Mesothelial cell of epicardium (in vitro differentiated cells): ENCODE measurements at places on chromosomes 11 and 22. TPM values are rescaled to one million over a fixed set of nuclear protein-coding genes. Genes with fewer than 3 reads are reported as not detected.

- DNase-seq: peak; percentile 53
Observed at GRCh38 chr11:86800076-86800959, at the start of gene PRSS23. PRSS23 (plus strand) TSS chr11:86800542; CDS start chr11:86807644, 7,102 bp downstream.

DNA sequence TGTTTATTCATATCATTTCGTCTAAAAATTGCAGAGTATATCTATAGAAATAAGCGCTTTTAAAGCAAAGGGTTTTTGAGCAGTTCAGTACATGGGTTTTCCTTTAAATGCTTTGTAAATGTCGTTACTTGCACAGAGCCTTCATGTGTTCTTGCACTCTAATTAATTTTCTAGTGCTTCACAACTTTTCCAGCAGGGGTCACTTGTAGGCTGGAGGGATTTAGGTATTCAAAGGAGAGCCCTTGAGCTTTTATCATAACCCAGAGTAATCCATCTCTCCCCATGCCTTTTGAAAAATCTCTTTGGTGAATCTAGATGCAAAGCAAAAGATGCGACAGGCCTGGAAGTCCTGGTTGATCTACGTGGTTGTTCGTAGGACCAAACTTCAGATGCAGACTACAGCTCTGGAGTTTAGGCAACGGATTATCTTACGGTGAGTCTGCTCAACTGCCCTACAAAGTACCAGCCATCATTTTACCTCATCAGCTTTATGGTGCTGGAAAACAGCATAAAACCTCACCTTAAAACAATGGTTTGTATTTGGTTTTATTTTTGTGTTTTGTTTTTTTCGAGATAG, 60.4 kb downstream of the SFI1 start:
- no peak for DNase-seq

- DNase-seq: no peak
Observed at GRCh38 chr11:66568124-66568916, at the start of gene CTSF. CTSF (minus strand) TSS chr11:66568606; CDS start chr11:66568486, 120 bp downstream.

DNA sequence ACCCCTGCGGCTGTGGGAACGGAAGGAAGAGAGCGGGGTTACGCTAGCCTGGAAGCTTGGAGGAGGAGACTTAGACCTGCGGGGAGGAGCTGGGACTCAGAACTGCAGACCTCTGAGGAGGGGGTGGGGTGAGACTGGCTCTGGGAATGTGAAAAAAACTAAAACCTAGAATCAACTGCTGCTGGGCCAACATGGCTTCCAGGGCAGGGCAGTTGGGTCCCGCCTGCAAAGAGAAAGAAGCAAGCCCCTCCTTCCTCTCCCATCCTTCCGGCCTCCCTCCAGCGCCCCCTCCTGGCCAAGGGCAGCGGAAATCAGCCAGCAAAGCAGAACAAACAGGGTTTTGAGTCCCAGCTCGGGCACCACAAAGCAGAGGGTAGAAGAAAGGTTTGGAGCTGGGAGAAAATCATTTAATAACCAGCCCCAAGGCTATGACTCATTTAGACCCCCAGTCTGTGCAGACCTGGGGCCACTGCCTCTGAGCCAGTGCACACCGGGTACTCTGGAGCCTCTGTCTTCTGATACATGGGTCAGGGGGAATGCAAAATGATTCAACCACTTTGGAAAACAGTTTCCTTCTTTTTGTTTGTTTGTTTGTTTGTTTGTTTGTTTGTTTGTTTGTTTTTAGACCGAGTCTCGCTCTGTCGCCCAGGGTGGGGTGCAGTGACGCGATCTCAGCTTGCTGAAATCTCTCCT, 7.3 kb upstream of the NCF4 start:
- peak; percentile 72 for DNase-seq

GRCh38 chr11:62882788-62883501, 2.2 kb downstream of the SLC3A2 start:
- no peak for DNase-seq

DNA sequence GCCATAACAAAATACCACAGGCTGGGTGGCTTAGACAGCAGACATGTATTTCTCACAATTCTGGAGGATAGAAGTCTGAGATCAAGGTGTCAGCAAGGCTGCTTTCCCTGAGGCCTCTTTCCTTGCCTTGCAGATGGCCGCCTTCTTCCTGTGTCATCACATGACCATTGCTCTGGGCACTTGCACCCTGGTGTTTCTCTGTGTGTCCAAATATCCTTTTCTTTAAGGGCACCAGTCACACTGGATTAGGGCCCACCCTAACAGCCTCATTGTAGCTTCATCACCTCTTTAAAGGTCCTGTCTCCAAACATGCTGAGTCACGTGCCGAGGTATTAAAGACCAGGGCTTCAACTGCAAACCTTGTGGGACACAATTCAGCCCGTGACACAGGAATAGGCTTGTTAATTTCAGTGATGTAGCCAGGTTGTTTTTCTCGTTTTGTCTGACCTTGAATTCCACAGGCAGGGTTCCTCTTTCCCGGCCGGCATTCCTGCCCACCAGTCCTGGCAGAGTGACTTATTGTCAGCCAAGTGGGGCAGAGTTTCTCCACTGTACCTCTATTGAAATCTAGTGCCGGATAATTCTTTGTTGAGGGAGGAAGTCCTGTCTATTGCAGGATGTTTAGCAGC, 100.1 kb downstream of the KCNQ1OT1 start:
- no peak for DNase-seq

DNA sequence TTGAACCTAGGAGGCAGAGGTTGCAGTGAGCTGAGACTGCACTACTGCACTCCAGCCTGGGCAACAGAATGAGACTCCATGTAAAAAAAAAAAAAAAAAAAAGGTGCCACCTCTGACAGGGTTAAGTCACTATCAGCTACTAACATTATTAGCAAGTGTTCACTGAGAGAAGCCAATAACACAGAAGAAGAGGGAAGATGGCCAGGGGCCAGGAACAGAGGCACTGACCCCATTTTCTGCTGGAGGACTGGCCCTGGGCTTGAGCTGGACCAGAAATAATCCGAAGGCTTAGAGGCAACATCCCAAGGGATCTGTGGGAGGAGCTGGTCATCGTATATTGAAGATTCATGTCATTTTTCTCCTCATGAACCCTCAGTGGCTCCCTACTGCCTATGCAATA, 5.0 kb downstream of the SLC5A1 start:
- no peak for DNase-seq

DNA sequence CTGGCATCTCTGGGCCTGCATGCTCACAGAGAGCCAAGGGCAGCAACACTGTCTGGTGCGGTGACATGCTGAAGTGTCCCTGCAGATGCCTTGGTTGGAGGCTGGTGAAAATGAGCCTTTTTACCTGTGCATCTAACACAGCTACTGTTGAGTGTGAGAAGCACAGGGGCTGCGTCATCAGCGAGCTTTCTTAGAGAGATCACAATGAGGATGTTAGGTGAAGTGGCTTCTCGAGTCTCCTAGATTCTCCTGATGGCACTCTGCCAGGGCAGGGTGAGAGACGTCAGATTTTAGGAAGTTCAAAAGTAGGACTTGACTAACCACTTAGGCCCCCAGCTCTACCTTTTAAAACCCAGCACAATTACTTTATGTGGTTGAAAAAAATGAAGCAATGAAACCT, 3.6 kb upstream of the SLC15A3 start:
- no peak for DNase-seq

- no peak for DNase-seq
Observed at GRCh38 chr22:49006207-49007012, 821.3 kb downstream of the BRD1 start.

GRCh38 chr11:64005691-64006090, 19.5 kb downstream of the OTUB1 start:
- DNase-seq: no peak

DNA sequence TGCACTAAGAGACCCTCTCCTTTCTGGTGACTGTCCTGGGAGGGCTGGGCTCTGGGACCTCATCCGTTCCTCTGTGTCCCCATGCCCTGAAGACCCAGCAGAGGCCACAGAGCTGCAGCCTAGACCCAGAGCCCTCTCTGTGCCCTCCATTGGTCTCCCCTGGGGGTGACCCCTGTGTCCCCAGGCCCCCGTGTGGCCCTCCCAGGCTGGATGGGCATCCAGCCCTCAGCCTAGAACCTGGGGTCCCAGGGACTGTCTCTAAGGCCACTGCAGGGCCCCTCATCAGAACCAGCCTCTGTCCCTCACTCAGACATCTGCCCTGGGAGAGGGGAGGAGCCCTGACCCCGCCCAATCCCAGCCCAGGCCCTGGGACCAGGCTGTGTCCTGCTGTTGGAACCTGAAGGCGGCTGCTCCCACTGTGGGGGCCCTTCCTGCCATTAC, 5.7 kb downstream of the IGLL1 start:
- DNase-seq: no peak

- no peak for DNase-seq
Observed at GRCh38 chr22:41094041-41094593, 1.7 kb downstream of the EP300 start.

DNA sequence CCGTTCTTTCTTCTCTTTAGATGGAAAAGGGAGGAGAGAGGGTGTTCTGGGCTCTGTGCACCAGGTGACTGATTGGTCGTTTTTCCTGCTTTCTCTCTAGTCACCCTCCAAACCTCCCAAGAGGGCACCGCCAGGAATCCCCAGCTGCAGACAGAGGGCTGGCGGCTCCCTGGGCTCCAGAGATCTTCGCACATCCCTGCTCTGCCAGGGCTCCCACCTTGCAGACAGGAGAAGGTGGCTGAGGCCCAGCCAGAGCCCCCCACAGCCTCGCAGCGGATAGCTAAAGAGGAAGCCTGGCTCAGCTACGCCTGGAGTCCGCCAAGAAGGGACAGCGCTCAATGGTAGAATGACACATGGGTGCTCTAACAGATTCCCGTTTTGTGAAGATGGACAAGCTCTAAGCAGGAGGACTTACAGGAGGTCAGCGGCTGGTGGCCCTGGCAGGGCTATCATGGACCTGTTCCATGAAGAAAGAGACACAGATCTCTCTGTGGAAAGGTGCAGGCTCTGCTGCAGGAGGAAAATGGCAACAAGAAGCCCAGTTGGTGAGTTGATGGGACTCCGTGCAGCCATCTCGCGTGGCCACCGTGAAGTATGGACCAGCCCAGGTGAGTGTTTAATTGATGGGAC, 976.9 kb downstream of the BRD1 start:
- DNase-seq: no peak

DNA sequence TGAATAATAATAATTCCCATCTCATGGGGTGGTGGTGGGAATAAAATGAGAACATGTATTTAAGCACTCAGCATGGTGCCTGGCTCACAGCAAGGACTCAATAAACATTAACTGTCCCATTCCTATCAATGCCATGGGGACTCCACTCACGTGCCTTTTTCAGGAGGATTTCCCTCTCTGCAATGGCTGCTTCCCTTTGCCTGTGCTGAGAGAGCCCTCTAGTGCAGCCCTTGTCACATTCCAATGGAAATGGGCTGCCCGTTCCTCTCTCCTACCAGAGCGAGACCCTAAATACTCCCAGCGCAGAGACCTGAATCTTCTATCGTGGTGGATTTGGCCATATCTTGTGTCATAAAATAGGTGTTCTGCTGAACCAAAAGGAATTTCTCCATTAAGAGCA, 621.5 kb upstream of the B3GAT1 start:
- no peak for DNase-seq

DNA sequence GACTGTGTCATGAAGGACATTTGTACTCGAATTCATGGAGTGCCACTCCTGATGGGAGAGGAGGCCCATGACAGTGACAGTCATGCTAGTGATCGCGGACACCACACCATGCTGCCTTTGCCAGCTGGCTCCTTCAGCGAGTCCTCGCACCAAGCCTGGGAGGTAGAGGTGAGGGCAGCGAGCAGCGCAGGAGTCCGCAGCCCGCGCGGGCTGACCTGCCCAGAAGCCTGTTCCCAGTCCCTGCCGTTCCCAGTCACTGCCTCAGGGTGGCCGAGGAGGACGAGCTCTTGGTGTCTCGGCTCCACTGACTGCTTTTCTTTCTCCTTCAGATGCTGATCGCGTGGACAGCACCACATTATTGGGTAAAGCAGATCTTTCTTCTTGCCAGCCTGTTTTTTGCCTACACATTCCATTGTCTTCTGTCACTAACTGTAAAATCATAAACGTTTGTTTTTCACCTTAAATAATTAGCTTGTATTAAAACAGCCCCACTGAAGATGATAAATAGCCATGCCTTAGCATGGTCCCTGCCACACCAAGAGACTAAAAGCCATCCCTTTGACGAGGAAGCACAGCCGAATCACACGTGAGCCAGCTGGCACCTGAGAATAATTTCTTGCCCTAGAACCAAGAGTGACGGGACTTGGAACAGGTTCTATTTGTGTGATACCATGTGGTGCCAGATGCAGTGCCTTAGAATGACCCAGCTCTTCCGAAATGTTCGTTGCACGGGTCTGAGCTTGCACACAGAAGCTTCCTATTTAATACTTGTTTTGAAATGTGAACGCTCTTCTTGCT, 25.5 kb downstream of the FAM118A start:
- no peak for DNase-seq

DNA sequence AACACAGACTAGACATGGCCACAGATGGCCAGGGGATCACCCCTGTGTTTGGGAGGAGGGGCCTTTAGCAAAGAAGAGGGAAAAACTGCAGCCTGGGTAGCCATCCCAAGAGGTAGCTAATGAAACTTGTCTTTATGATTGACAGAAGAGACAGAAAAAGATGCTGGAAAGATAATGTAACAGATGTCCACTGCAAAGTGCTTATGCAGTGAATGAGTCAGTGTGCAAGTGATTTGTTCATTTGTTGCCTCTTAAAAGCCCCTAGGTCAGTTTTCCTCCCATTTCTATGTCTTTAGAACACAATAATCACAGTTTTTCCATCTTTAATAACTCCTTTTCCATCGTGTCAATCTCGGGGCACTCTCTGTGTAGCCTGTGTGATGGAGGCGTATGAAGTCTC, 57.2 kb downstream of the INSC start:
- no peak for DNase-seq

GRCh38 chr22:22692707-22693530, 48.5 kb downstream of the GGTLC2 start:
- peak; percentile 45 for DNase-seq

DNA sequence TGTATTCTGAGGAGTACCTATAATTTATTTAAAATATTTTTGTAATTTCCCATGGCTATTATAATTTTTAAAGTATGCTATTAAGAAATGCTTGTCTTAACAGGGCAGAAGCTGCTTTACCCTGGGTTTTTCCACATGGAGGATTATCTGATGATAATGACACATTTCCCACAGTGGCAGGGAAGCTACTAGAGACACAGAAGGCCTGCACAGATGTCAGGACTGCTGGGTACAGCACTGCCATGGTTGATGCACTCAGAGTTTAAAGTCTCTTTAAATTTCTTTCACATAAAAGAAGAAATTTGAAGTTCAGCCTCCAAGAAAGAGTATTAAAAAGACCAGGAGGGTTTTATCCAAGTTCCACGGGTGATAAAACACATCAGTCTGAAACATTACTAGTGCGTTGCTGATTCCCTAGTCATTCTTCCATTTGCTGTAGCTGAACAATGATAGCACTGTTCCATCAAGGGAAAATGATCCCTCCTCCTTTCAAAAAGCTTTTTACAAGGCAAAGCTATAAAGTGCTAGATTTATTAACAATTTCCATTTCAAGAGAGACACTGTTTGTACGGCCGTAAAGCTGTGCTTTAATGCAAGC, 363.0 kb downstream of the CNTN5 start:
- no peak for DNase-seq

- no peak for DNase-seq
Observed at GRCh38 chr11:14042686-14043465, 80.4 kb downstream of the SPON1 start.

Gene NAALAD2
- total RNA-seq: 33.6 to 39.7 TPM (median 39.5 TPM) in 3 replicates

Gene RPS25
- total RNA-seq: 1,201 to 1,234 TPM (median 1,218 TPM) in 3 replicates

Gene PANX3
- total RNA-seq: not detected in 3 replicates

Gene IFITM10
- total RNA-seq: 2.2 to 2.8 TPM (median 2.7 TPM) in 3 replicates

Gene ACR
- 1.0 to 2.2 TPM (median 1.2 TPM) in 3 replicates for total RNA-seq

Gene DRICH1
- total RNA-seq: 0.31 to 0.68 TPM (median 0.65 TPM) in 3 replicates

Gene SLC22A8
- total RNA-seq: not detected in 3 replicates

Gene OR5T1
- not detected in 3 replicates for total RNA-seq

Gene OR10A4
- total RNA-seq: not detected in 3 replicates

Gene ACRV1
- total RNA-seq: 0.25 TPM in 1 of 3 replicates, not detected in the others
